ENCODE measurements at places on chromosomes 12 and 14.

DNA sequence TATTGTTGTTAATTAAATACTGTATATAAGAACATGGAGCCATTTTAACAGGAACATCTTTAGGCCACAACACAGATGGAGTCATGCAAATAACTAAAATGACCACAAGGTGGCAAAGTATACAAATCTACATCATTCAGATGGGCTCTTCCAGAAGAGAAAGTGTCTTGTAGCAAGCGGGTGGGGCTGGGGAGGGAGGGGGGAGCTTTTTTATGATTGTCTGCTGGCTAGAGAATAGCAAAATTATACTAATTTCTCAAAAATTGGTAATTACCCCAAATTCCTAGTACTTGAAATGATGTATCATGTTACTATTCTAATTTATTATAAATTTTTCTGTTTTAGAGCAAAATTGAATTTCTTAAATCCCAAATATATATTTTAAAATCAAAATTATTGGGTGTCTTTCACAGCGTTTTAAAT lies 378.7 kb downstream of the PRKD1 start:
- DNase-seq = no peak

- DNase-seq = no peak
Observed at GRCh38 chr14:57168138-57168679, 100.5 kb downstream of the EXOC5 start.

- DNase-seq = no peak
Observed at GRCh38 chr12:40942326-40942725, 245.8 kb upstream of the PDZRN4 start.

- peak; percentile 71 for DNase-seq
Observed at GRCh38 chr12:14961466-14962152, at the start of gene ARHGDIB. TSS of gene ARHGDIB (minus strand) at chr12:14961601. CDS start at chr12:14950712, 10,889 bp downstream.

GRCh38 chr12:131101703-131102492 lies 148.2 kb downstream of the ADGRD1 start:
- DNase-seq = no peak

GRCh38 chr12:67661311-67662021 lies 12.9 kb downstream of the DYRK2 start:
- DNase-seq = no peak

GRCh38 chr14:78164226-78164853 lies 5.8 kb upstream of the NRXN3 start:
- DNase-seq = peak; percentile 18

- DNase-seq = no peak
Observed at GRCh38 chr12:113950873-113951272, 15.3 kb downstream of the RBM19 start.

- no peak for DNase-seq
Observed at GRCh38 chr12:64655141-64655540, 44.8 kb downstream of the RASSF3 start.

DNA sequence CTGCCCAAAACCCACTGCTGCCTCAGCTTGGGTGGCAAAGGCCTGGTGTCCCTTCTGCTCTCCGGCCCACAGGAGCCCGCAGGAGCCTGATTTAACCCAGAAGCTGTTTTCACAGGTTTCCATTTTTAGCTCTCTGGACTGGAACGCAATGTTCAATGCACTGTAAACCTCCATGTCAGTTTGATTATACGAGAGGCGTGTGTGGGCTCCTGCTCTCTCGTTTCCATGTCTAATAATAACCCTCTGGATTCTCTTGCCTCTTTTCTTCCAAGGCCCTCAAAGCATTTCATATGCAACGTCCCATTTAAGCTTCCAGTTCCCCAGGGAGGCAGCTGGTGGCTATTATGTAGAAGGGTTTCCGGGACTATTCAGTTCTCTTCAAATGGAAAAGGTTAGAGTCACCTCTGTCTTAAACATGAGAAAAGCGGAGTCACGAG lies 161.1 kb downstream of the SUDS3 start:
- no peak for DNase-seq

DNA sequence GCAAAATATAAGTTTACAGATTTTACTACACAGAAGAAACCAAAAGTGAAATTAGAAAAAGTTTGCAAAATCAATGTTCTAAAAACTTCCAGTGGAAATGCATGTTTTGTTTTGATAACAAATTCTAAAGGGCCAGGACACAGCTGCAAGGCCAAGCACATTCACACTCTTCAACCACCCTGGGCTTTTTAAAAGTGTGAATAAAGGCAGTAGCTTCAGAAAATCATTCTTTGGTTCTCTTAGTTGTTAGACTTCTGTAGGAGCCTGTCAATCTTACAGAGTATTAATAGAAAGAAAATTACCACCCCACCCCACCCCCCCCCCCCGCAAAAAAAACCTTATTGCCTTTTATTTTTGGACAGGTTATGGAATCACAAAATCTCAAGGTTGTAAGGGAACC lies 105.2 kb upstream of the EGLN3 start:
- no peak for DNase-seq

GRCh38 chr12:45336762-45337596 lies 121.1 kb downstream of the ANO6 start:
- DNase-seq = no peak

DNA sequence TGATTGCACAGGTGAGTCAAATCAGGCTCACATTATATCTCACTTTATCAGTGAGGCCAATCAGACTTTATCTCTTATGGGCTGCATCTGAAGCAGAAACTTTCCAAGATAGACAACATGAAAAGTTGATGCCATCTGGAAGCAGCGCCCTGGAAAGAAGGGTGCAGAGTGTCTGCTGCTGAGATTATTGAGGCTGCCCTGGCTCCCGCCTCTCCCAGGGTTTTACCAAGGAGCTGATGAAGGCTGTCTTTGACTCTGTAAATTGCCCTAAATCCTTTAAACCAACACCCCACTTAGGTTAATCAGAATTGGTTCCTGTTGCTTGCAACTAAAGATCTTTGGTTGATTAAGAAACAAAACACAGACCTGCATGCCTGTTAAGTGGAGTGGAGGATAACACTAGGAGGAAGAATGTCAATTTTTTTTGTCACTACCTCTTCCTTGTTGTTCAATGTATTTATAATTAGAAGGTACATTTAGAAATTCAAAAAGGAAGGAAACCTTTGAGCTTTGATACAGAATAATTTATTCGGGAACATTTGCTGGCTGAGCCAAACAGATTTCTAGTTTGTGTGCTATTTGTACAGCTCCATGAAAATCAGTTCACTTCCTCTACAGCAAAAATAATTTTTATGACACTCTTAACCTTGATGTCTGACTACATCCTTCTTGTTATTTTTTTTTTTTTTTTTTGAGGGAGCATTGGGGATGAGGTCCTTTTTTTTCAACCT lies 104.1 kb downstream of the VEZT start:
- DNase-seq = no peak

DNA sequence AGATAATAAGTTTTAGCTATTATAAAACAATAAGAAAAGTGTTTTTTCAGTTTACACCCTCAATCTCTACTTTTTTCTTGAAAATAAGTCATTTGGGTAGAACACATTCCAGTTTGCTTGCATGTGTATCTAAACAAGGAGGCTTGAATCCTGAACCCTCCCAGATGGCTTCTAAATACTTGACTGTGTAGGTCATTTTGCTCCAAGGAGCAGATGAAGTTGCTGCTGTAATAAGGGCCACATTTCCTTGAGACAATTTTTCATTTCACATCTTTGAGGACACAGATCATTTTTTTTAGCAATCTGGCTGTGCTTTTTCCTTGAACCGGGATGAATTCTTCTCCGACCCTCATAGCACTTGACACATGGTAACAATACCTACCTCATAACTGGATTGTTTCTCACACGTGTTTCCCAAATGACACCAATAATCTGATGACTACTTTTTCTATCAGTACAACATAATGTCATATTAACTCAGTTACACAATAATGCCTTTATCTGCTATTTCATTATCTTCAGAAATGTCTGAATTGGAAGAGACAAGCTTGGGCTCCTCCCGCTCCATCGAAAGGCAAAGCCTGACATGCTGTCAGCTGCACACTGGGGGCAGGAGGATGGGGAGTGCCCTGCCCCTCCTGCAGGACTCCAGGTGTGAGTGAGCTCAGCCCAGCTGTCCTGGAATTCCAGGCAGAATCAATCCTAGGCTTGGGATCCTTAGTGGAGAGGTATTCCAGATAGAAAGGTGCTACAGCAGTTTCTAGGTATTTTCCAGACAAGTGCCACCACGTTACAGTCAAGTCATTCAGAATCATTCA lies 30.9 kb downstream of the GPHB5 start:
- DNase-seq = no peak

DNA sequence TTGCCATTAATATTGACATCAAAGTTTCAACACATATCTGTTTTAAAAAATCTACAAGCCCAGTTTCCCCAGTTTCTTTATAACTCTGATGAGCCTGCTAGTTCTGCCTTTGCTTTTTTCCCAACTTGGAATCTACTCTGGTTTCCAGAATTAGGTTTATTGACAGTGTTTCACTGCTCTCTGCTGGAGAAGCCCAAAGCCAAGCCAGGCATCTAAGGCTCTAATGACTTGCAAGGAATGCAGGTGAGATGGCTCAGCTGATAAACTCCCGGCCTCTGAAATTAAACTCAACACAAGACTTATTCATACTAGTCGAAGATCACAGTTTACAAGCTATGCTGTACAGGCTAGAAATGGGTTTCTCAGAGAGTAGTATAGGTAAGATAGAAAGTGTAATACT lies 54.3 kb downstream of the HMGA2 start:
- peak; percentile 17 for DNase-seq

DNA sequence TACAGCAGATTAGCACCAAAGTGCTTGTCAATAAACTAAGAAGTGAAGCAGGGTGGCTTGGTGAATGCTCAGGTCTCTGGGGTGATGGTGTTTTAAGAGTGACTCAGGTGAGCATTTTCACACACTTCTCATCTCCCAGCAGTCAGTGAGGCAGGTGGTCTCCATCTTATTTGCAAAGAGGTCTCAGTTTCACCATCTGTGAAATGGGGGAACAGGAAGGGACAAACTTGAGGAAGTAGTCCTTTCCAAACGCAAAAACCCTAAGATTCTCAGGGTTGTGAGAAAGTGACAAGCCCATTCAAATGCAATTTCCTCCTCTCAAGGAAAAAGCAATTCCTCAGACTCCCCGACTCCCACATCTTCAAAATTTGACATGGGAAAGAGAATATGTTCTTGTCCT lies 54.1 kb downstream of the CMKLR1 start:
- no peak for DNase-seq

DNA sequence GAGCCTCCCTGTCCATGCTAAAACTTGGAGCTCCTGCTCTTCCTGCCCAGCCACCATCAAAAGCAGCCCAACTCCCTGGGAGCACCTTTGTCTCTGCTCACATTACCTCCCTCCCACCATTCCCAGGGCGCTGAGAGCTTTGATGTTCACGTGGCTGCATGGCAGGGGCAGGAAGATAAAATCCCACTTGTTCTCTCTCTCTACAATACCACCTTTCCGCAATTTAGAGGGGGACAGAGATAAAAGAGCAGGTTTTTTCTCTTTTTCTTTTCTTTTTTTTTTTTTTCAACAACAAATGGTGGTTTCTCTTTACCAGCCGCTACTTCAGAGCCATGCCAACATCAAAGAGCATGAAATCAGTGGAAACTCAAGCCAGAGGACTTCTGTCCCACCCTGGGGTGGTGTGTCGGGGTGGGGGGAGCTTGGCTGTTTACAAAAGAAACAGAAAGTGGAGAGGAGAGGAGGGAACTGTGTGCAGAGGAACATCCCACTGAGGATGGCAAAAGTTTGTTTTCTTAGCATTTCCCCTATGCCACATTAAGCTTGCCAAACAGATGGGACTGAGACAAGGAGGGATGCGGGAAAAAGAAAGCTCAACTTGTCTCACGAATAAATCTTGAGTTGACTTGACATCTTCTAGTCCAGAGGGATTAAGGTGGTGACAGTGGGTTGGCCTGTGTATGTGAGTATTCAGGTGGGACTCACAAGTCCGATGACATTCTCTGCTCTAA lies 103.7 kb upstream of the NUDT4 start:
- no peak for DNase-seq

- no peak for DNase-seq
Observed at GRCh38 chr12:107094183-107094448, 767 bp upstream of the CRY1 start.

DNA sequence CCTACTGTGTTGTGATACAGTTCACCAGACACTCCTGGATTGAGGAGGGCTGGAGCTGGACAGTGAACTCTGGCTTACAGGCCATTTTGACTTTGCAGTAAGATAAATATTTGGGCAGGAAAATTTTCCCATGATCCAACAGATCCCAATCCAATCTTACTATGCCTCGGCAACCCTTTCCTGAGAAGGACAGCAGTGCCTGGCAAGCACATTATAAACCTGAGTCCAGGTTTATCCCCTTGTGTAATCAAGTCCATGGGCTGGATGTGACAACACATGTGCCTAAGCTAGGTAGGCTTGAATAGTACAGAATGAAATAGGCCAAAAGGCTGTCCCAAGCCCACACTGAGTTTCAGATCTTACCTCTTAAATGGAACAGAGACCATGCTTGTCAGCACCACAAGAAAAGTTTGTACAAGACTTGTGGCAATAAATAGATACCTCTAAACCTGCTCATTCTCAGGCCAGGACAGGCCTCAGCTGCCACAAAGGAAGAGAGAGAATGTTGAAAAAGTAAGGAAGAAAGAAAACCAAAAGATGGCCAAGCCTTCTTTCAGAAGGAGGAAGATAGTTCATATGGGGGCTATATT lies 34.9 kb downstream of the CREBL2 start:
- DNase-seq = no peak

- peak; percentile 46 for DNase-seq
Observed at GRCh38 chr12:128823216-128823915, 392 bp downstream of the SLC15A4 start.

DNA sequence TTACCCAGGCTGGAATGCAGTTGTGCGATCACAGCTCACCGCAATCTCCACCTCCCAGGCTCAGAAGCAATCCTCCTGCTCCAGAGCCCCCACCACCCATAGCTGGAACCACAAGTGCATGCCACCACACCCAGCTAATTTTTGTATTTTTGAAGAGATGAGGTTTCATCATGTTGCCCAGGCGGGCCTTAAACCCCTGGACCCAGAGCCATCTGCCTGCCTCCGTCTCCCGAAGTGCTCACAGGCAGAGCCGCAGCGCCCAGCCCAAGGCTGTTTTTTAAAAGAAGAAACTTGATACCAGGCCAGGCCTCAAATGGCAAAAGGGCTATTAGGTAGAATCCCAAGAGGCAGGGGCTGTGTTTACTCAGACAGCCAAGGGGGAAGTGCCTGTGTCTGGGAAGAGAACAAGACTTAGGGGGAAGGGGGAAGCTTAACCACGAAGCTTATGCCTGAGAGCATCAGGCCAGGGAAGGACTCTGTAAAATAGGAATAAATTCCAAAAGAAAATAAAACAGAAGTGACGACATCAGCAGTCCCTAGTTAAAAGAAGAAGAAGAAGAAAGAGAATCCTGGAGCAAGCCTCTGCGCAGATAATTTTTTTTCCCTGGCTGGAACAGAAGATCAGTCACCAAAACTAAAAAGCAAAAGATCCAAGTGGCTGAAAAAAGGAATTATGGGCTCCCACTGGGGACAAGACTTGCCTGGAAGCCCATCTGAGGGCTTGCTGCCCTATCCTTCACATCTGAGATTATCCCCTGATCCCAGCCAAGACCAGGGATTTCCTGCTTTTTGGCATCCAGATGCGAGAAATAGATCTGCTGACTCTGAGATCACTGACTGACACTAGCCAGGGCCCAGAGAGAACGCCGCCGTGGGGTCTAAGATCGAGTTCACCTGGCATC lies 170.5 kb downstream of the NDUFA12 start:
- no peak for DNase-seq

Data from body of pancreas (tissue), 4 donors.